ENCODE measurements at places on chromosomes 16 and 17.
A peak's percentile ranks its signal among the peaks of the same experiment; 100 is the strongest.

DNA sequence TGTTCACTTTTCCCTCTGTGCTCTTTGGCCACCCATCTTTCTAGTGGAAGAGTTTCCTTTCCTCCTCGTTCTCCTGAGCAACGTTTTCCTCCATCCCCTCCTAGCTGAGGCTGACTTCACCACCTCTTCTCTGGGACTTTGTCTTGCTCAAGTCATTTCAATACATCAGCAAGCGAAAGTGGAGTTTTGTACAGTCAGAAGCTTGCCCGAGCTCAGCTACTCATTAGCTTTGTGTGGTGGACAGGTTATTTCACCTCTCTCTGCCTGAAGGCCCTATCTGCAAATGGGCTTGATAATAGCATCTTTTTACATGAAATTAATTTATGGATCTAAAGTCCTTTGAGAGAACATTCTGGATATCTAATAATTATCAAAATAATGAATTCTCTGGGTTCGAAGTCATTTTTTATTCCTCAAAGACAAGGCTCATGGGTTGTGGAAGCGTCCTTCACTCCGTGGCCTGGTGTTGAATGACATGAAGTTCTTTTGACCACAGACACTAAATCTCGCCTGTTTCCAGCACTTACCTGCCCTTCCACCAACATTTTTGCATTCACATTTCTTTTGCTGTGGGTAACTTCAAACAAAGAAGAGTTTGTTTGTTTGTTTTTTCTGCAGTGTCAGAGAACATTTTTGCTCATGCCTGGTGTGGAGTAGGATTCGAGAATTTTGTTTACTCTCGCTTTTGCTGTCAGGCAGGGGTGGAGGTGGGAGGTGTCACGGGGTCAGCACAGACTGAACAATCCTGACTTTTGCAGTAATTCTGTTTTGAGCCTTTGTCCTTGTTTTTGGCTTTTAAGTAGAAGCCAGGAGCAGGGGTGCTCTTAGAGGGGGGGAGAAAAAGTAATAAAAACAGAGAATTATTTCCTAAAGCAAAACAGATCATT, 155.0 kb upstream of the CACNG5 start:
- DNase-seq = peak; percentile 4

DNA sequence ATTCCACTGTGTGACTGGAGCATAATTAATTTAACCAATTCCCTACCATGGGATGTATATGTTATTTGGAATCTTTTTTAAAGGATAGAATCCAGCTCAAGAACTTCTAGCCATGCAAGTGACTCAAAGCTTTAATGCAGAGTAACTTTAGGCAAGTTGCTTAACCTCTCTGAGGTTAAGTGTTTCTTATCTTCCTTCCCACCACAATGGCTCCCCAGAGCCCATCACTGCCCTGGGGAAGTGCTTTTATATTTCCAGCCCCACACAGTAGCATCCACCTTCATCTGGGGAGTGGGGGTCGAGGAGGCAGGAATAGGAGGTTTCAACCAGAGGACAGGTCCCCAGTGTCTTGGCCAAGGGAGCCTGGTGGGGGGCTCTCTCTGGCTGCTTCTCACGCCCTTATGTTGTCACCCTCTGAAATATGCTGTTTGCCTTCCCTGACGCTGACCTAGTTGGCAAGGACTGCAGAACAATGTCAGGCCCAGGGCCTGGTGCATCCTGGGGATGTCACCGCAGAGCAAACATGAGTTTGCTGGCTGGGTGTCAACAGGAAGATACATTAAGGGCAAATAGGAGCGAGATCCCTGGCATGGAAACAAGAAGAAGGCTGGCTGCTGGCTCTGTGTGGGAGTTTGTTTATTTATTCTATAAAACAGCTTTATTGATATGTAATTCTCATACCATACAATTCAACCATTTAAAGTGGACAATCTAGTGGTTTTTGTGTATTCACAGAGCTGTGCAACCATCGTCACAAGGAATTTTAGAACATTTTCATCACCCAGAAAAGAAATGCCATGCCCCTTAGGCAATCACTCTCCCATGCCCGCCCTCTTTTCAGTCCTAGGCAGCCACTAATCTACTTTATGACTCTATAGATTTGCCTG, 46.6 kb upstream of the WSB1 start:
- DNase-seq = no peak

DNA sequence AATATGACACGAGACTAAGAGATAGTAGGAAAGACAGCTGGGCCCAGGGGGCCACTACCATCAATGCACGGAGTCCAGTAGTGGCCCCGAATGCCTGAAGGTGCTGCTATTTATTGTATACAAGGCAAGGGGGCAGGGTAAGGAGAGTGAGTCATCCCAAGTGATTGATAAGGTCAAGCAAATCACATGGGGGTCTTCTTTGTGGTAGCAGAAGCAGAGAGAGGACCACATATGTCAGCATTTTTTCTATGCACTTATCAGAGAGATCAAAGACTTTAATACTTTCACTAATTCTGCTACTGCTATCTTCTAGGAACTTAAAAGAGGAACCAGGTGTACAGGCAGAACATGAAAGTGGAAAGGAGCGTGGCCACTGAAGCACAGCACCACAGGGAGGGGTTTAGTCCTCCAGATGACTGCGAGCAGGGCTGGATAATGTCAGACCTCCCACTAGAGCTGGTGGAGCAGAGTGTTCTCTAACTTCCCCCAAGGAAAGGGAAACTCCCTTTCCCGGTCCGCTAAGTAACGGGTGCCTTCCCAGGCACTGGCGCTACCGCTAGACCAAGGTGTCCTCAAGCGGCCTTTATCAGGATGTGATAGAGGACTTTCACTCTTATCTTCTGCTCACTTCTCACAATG, 26.4 kb upstream of the ARL4D start:
- DNase-seq = no peak

DNA sequence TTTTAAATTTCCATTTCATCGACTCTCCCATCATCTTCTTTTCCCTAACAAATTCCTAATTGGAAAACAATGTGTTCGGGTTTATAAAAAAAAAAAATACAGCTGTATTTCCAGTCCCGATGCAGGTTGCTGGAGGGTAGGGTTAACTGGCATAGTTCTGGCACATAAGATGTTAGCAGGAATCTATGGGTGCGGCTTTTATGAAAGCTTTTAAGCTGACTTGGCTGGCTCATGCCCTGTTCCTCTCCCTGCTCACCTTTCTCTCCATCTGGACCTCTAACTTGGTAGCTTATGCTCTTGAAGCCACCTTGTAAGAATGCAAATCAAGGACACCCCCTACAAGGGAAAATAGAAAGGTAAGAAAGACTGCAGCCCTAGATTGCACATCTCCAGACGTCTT, 33.2 kb upstream of the KCNJ2 start:
- DNase-seq = no peak

GRCh38 chr16:10964891-10965326, 20.5 kb downstream of the CLEC16A start:
- DNase-seq = peak; percentile 75

- DNase-seq = no peak
Measured at GRCh38 chr17:17032131-17032692, 10.0 kb upstream of the MPRIP start.

- no peak for DNase-seq
Measured at GRCh38 chr16:69345923-69346322, 5.7 kb downstream of the TMED6 start.

GRCh38 chr16:57960310-57960709, 10.6 kb downstream of the CNGB1 start:
- DNase-seq = no peak

- DNase-seq = no peak
Measured at GRCh38 chr16:78918805-78919305, 681.7 kb downstream of the MAF start.

GRCh38 chr17:50046179-50046578, 9.7 kb upstream of the ITGA3 start:
- DNase-seq = no peak

DNA sequence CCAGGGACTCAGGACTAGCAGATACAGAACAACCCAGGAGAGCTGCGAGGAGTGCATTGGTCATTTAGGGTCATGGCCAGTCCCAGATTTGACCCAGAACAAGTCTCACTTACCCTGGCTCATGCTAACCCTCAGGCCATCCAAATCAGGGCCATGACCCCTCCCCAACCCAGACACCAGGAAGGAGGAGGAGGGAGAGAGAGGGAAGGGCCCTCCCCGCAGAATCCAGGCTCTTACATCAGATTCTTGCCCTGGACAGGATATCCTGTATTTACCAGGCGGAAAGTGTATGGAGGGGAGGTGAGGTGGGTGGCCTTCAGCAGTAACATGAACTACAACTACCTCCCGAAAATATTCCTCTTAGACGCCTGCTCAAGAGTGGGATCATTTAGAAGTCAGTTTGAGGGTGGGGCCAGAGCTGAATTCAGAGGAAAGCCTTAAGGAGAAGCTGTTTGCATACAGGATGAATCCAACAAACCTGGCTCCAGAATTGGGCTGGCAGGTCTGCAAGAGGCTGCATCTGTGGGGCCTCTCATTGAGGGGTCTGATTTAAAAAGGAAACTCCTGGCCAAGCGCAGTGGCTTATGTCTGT, 2.1 kb downstream of the VAT1 start:
- no peak for DNase-seq

- peak; percentile 70 for DNase-seq
Measured at GRCh38 chr17:80195671-80196529, 24.2 kb downstream of the SGSH start.

DNA sequence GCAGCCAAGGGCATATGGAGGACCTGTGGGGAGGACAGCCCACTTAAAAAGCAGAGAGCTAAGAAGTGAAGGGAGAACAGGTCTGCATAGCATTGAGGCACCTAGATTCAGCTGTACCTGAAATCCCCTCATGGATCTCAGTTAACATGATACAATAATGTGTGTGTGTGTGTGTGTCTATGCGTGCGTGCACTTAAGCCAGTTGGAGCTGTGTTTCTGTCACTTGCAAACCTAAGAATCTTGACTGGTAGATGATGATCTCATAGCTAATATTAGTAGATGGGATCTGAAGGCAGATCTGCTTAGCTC, 1.7 kb upstream of the ITPRIPL2 start:
- DNase-seq = no peak

GRCh38 chr17:54990118-54990517, 21.6 kb downstream of the STXBP4 start:
- DNase-seq = no peak

DNA sequence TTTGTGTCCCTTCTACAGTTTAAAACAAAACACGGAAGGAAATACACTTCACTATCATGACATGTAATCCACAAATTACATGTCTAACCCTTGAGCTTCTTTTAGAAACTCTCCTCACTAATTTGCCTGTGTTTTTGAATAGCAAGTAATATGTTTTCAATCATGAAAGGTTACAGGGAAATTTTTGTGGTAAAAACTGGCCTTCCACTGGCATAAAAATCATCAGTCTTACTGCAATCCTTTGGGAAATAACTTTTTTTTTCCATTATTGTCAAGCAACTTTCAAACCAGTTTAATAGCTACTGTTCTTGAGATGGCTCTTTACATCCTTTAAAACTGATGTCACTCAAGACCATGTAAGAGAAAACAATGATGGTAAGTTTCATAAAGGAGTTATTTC, 27.0 kb downstream of the MYO1D start:
- DNase-seq = no peak

DNA sequence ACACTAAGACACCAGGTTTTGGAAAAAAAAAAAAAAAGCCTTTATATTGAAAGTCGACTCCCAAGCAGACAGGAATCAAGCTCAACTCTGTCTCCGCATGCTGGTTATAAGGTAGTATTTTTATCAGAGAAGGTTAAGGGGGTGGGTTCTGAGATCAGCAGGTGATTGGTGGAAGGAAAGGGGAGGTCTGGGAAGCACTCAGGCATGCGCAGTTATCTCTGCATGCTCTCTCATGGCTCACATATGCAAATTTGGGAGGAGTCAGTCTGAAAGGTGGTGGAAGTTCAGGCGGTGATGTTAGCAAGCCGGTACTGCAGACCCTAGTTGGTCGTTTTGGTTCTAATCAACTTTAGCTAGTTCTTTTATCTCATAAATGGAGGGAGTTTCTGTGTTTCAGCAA, 357.6 kb upstream of the C16orf82 start:
- no peak for DNase-seq

- no peak for DNase-seq
Measured at GRCh38 chr16:31357324-31358109, 2.5 kb downstream of the ITGAX start.
